ENCODE measurements at places on chromosomes 7 and 10.

- peak; percentile 47 for DNase-seq
Measured at GRCh38 chr7:123494193-123494796, 40.1 kb downstream of the IQUB start.

DNA sequence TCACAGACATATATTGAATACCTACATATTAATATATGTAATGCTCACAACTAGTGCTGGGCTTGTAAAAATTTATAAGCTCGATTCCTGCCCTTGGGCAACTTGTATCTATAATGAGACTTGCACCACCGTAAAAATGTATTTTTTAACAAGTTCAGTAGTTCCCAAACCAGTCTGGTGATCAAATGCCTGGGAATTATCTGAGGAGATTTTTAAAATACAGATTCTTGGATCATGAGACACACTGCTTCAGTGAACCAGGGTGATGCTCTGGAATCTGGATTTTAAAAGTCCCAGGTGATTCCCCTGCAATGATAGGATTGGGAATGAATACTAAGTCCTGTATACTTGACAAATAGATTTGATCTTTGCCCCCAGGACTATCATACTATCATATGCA, 4.3 kb upstream of the MICU1 start:
- DNase-seq: no peak

- no peak for DNase-seq
Measured at GRCh38 chr7:151056666-151057505, 811 bp downstream of the CDK5 start.

DNA sequence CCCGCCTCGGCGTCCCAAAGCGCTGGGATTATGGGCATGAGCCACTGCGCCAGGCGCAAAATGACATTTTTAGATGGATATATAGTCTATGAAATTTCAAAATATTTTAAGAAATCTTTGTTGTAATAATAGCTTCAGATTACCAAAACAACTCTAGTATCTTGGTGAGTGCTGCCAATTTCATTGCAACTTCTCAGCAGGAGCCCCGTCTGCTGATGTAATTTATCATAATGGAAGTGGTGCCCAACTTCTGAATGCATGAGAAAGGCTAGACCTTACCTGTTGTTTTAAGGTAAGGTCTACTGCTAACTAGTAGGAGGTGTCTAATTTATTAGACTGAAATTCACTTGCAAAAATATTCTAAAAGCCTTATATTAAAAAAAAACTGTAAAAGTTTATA, 20.0 kb downstream of the PDSS1 start:
- no peak for DNase-seq

DNA sequence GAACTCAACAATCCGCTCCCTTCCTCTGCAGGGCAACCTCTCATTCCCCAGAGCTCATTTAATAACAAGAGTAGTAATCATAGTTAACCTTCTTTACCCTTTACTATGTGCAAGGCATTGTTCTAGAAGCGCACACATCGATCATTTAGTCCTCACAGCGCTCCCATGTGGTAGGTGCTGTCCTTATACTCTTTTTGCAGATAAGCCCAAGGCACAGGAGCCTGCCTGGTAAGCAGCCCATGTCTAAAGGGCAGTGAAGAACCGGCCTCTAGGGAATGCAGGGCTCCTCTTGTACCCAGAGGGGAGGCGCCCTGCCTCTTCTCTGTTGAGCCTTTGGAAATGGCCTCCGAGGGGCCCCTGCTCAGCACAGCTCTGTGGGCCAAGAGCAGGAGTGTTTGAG, 14.3 kb downstream of the CHST3 start:
- DNase-seq: no peak

- no peak for DNase-seq
Measured at GRCh38 chr10:51363415-51363814, 289.1 kb downstream of the PRKG1 start.

DNA sequence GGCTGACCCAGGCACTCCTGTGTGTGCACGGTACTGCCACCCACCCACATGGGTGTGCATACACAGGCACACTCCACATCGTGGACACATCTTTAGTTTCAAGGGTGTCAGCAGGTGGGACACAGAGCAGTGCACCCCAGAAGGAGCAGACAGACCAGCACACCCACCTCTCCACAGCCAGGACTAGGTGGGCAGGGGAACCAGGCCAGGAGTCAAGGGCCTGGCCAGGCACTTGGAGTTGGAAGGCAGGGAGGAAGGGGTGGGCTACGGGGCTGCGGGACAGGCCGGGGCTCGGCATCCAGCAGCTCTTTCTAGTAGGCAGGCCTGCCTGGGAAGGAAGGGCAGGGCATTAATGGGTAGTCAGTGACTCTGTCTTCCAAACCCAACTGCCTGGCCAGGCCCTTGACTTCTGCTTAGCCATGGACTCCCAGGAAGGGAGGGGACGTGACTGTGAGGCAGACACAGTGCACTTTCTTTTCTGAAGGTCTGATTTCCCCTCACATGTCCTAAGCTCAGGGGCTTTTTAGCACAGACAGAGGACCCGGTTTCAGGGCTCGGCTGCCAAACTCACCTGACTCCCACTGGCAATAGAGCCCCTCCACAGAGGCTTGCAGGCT, 14.6 kb downstream of the RASGEF1A start:
- DNase-seq: peak; percentile 2

Measured in activated CD4-positive, alpha-beta T cell treated with anti-CD3 and anti-CD28 coated beads, Interleukin-2, amount 10 ng/mL, durations not matched to agents 7 days and 5 days (primary cell).